SJSA1 (cell line): ENCODE measurements at places on chromosomes 16 and 17. TPM values are rescaled to one million over a fixed set of nuclear protein-coding genes. Genes with fewer than 3 reads are reported as not detected.
A peak's percentile ranks its signal among the peaks of the same experiment; 100 is the strongest.

GRCh38 chr17:65800655-65801054 lies 239.2 kb upstream of the AXIN2 start:
- no peak for DNase-seq

DNA sequence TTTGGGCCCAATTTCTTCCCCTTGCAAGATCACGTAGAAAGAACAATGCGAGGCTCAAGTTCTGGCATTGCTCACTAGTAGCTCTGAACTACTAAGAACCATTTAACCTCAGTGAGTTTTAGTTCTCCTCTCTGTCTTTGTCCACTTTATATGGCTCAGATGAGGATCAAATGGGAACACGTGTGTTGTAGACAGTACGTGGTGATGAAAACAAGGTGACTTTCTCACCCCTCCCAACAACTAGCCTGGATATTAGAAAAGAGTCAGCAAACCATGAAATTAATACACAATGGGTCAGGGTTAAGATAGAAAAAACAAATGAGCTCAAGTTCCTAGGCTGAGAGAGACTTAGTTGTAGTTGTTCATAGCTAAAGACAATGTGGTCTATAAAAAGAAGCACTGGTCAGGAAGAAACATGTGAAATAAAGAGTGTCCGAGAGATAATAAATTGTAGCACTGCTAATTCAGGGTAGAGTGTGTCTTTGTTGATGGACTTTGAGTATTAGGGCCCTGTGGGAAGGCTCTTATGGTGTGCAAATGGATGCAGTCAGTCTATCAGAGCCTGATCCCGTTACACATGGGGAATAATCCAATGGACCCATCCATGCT lies 417.0 kb downstream of the HAPSTR1 start:
- DNase-seq: no peak

EFNB3 gene
- total RNA-seq: not detected in 2 replicates

DNA sequence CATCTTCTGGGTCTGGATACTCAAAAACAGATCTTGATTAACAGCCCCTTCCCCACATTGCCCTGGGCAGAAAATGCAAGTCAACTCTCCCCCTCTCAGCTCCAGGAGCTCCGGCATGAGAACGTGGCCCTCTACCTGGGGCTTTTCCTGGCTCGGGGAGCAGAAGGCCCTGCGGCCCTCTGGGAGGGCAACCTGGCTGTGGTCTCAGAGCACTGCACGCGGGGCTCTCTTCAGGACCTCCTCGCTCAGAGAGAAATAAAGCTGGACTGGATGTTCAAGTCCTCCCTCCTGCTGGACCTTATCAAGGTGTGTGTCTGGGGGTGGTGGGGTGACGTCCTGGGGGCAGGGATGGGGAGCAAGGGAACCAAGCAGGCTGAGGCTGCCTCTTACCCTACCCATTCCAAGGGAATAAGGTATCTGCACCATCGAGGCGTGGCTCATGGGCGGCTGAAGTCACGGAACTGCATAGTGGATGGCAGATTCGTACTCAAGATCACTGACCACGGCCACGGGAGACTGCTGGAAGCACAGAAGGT lies 9.7 kb downstream of the GUCY2D start:
- DNase-seq: peak; percentile 31

- DNase-seq: no peak
Measured at GRCh38 chr16:86117756-86118155, 218.8 kb downstream of the IRF8 start.

GRCh38 chr17:59765038-59765437 lies 57.6 kb downstream of the VMP1 start:
- DNase-seq: no peak

DNA sequence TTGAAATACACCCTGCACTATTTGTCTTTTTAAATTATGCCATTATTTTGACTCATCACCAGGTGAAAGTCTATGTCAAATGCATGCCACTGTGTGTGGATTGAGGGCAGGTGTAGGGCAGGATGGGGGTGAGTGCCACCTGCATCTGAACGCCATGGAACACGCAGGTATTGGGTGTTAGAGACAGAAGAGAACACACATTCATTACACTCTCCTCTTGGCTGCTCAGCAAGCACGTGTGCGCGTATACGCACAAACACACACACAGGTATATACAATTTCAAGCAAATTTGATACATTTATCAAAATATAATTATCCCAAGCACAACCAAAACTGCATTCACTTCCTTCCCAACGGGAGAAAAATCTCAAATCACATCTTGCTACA lies 268.9 kb downstream of the NTN1 start:
- no peak for DNase-seq

DNA sequence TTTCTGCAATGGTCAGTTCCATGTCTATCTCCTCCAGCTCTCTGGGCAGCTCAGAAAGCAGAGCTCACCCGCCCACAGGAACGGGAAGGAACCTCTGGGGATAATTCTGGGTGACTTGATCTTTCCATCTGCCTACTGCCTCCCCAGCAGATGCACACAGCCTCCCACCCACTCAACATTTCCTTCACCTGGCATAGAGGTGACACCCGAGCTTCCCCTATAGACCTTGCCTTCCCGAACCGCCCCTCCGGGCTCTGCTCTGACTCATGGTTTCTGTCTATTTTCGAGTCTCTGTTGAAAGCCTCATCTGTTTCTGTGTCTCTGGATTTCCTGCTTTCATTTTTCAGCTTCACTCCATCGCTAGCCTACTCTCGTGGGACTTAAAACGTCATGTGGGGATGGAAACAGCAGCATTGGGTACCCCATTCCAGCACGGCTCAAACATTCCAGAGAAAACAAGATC lies 11.4 kb downstream of the GGA3 start:
- DNase-seq: no peak

DNA sequence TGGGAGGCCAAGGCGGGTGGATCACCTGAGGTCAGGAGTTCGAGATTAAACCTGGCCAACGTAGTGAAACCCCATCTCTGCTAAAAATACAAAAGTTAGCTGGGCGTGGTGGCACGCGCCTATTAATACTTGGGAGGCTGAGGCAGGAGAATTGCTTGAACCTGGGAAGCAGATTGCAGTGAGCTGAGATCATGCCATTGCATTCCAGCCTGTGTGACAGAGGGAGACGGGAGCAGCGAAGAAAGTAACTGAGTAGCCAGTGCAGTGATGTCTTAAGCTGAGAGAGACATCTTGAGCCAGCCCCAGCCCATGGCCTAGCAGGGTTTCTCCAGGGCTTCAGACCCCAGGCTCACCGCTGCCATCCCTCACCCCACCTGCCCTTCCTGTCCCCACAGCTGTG lies 9.8 kb upstream of the SMIM5 start:
- no peak for DNase-seq

ADGRG3 gene
- total RNA-seq: not detected in 2 replicates

- no peak for DNase-seq
Measured at GRCh38 chr17:73316919-73317505, 5.2 kb upstream of the CDC42EP4 start.

DNA sequence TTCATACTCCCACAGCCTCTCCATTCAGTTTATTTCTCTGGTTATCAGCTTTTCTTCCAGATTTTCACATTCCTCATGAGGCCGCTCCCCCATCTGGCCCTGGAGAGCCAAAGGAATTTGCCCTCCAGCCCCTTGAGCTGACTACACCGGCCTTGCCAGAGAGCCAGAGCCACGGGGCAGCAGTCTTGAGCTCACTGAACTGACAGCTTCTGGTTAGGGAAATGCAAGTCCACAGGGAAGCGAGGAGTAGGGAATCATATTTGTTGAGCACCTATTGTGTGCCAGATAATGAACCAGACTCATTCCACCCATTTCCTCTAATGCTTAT lies 102.4 kb downstream of the ABCC12 start:
- DNase-seq: no peak

DNA sequence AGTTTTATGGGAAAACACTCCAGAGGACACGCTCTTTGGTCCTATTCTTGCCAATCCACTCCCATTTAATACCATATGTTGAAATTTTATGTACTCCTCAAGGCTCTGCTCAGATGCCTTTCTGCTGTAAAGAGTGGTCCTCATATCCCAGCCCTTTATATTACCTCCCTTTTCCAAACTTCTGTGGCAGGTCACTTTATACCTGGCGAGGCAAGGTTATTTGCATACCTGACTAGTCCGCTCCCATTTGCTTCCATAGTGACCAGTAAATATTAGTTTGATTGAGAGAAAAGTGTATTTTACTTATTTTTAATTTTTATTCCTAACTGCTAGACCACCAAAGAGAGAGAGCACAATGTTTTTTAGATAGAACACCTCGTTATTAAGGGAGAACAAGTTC lies 17.3 kb downstream of the KRT12 start:
- no peak for DNase-seq

DNA sequence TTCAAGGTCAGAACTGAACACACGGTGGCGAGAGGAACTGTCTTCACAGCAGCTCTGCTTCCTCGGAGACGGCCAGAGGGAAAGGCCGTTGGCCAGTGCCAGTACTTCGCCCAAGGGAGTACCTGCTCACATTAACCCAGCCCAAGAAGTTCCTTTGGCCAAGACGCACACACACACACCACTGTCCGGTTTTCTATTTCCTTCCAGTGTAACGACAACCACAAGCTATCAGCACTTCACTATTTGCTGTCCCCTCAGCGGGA lies 744 bp upstream of the GGNBP2 start:
- DNase-seq: no peak

GRCh38 chr16:1979271-1980029 lies 1.8 kb downstream of the NOXO1 start:
- no peak for DNase-seq

GRCh38 chr16:5506021-5506420 lies 408.4 kb upstream of the EEF2KMT start:
- DNase-seq: no peak

DNA sequence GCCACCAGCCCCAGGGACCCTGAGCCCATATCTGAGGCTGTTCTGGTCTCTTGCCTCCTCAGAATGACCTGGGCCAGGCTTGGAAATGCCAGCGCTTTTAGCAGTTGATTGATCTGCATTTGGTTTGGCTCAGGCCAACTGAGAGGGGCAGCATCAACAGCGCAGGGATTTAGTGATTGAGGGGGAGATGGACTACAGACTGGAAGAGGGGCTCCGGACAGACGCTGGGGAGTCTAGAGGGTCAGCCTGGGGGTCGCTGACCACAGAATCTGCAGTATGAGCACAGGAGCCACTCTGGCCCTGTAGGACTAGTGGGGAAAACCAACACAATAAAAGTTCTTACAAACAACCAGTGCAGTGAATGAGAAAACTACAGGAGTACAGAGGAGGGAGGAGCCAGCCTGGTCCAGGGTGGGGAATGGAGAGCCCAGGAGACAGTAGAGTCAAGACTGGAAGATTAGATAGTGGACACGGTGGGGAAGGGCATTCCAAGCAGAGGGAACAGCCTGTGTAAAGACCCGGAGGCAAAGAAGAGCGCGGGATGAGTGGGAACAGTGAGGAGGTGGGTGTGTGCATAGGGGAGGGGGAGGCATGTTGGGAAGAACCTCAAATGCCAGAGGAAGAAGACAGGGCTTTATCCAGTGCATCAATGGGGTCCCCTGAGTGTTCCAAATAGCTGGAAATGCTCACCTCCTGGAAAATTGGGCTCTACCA lies 128.9 kb downstream of the MRM1 start:
- no peak for DNase-seq

GRCh38 chr17:30573603-30574175 lies 96.5 kb downstream of the GOSR1 start:
- DNase-seq: no peak

EVI2A gene
- 7.6 and 10.7 TPM in 2 replicates for total RNA-seq

GRCh38 chr16:50901062-50901461 lies 159.2 kb downstream of the CYLD start:
- DNase-seq: no peak

ACSM2A gene
- total RNA-seq: not detected in 2 replicates

DNA sequence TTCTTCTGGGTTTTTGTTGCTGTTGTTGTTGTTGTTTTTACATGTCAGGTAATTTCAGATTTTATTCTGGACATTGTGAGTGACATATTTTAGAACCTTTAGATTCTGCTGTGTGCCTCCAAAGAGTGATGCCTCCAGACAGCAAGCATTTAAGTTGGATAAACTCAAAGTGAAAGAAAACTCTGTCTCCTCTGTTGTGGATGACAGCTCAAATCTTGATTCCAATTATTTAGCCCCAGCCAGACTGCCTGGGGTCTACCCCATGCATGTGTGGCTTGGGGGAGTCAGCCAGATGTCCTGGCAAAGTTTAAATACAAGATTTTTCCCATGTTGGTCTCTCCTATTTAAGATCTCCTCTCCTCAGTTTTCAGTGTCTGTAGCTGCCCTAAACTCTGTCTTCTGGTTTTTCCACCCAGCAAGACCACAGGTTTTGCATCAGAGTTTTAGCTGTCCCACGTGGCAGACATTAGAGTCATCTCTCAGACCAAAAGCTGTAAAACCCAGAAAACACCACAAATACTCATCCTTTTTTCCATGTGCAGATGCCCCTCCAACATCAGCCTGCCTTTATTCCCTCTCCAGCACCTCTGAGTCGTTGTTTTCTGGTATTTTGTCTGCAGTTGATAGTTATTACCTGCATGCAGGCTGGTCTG lies 19.4 kb upstream of the ZNF469 start:
- DNase-seq: no peak

RNF112 gene
- total RNA-seq: not detected in 2 replicates

DNA sequence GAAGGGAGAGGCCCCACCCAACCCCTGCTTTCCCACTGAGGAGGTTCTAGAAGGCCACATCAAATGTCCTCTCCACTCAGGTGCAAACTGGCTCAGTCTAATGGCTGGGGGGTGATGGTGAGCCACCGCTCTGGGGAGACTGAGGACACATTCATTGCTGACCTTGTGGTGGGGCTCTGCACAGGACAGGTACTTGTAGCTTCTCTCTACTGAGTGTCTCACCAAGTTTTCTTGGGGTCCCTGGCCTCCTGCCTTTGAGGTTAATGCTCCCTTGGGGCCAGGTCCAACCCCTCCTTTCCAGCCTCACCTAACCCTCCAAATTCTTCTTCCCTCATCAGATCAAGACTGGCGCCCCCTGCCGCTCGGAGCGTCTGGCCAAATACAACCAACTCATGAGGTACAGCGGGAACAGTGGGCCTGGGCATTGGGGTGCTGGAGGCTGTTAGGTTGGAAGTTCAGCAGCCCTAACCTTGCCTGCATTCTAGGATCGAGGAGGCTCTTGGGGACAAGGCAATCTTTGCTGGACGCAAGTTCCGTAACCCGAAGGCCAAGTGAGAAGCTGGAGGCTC lies 5.7 kb downstream of the ENO3 start:
- no peak for DNase-seq
